ENCODE measurements at places on chromosomes 4 and X. TPM values are rescaled to one million over a fixed set of nuclear protein-coding genes. Genes with fewer than 3 reads are reported as not detected.

GRCh38 chr4:39642885-39643552 lies 4.4 kb upstream of the SMIM14 start:
- DNase-seq, result no peak

DNA sequence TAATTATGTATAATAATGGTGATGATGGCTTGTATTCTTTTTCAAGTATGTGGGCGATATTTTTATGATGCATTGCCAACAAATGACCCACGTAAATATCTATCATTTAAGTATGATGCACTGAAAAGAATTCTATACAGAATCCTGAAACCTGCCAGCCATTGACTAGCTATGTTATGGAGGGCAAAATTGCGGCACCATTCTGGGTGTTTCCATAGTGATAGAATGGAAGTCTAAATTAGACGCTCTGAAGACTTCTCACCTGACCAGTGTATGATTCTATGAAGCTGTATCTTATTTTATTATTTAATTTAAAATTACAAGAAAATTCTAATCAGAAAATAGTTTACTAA lies 677 bp upstream of the CENPC start:
- no peak for DNase-seq

- DNase-seq, result no peak
Measured at GRCh38 chr4:70518716-70519115, 347 bp downstream of the AMTN start.

DNA sequence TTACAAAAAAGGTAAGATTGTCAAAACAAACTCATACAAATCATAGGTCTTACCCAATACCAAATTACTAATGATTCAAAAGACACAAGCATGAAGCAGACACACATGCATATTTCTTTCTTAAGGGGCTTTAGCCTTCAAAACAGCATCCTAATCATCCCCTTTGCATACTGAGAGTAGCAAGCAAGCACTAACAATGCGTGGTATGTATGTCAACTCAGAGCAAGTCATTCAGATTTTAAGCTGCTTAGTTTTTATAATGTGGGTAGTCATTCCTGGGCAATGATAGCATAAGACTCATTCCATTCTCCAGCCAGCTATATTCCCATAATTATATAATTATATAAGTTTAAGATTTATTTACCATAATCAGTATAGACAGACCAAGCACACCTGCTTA lies 219.6 kb downstream of the DKK2 start:
- no peak for DNase-seq

DNA sequence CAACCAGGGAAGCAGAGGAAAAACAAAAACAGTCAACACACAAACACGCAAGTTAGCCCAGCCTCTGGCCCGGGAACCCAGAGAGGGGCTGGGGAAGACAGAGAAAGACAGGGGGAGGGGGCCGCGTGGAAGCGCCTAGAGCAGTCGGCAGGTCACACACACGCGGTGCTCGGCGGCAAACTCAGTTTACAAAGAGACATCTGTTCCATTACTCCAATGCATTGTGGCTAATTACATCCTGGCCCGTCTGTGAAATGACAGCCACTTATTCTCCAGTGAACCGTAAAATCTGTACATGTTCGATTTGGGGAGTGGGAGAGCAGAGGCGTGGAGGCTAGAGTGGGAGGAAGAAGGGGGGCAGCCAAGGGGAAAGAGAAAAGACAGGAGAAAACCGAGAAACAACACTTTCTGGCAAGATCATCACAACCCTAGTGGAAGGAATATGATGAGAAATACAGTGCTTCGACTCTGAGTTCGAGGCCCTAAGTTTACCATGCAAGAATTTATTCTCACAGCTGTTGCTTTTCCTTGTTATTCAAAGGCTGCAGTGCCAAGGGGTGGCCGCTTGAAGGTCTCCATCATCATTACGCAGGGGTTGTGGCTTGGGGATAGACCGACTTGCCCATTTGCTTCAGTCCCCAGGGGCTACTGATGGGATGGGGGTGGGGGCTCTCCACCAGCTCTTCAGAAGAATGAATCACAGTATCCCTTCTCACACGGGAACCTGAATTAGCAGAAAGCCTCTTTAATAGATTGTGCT lies 167.7 kb downstream of the MGST2 start:
- DNase-seq, result no peak

DNA sequence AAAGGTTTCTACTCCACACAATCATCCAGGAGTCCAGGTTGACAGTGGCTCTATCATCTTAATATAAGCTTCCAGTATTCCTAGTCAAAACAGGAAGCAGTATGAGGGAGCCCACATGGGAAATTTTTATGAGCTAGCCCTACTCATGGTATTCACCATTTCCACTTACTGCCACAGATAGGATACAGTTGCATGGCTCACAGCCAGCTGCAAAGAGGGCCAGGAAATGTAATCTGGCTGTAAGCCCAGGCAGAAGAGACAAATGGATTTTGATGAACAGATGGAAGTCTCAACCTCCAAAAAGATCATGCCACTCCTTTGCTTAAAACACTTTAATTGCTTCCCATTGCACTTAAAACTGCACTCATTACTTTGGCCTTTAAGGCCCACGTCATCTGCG lies 150.6 kb downstream of the ADAMTS3 start:
- DNase-seq, result no peak

DNA sequence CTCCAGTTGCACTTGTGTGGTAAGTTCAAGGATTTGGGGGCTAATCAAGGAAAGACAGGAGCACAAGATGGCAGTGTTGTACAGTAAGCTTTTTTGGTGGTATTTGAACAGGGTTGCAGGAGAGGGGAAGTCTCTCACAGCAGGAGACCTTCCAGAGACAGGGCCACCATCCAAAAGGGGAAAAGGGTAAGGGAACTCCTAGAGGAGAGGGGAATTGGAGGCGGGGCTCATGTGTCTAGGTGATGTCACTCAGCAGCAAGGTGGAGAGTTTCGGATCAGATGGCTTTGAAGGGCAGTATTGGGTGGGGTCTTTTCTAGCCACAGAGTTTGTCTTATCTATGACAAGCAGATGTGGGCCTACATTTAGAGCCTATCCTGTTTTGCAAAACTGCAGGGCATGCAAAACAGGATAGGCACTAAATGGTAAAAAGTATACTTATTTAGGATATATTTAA lies 13.4 kb upstream of the RNF175 start:
- no peak for DNase-seq

DNA sequence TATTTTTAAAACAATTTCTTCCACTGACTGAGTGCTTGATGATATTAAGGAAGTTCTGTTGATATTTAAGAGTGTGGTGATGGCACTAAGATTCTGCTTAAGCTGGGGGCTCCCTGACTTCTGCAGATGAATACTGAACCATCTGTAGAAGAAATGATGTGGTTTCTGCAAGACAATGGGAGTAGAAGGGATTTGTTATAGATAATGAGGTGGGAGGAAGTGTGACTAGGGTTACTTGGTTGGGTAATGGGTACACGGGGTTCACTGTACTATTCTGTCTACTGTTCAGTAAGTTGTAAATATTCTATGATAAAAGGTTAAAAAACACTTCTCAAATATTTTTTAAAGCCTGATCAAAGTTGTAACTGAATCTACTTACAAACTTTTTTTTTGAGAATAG lies 60.9 kb upstream of the TXK start:
- DNase-seq, result no peak

DNA sequence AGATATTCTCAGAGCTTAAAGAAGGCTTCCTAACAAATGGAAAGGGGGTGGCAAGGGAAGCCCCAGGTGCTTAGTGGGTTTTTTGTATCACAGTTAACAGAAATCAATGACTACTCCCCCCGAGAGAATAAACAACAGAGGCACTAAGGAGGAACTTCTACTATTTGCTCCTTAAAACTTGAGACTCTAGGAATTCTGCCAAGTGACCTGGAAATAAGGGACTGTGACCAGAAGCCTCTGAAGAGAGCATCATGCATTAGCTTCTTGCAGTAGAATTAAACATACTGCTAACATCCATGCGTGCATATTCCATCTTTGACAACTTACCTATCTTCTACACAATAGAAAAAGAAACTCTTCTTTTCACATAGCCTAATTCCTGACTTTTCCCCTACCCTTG lies 86.8 kb downstream of the CAMK2D start:
- DNase-seq, result no peak

- DNase-seq, result no peak
Measured at GRCh38 chr4:38279650-38280322, 319.6 kb downstream of the PTTG2 start.

- DNase-seq, result no peak
Measured at GRCh38 chrX:10243106-10243505, 86.3 kb downstream of the CLCN4 start.

DNA sequence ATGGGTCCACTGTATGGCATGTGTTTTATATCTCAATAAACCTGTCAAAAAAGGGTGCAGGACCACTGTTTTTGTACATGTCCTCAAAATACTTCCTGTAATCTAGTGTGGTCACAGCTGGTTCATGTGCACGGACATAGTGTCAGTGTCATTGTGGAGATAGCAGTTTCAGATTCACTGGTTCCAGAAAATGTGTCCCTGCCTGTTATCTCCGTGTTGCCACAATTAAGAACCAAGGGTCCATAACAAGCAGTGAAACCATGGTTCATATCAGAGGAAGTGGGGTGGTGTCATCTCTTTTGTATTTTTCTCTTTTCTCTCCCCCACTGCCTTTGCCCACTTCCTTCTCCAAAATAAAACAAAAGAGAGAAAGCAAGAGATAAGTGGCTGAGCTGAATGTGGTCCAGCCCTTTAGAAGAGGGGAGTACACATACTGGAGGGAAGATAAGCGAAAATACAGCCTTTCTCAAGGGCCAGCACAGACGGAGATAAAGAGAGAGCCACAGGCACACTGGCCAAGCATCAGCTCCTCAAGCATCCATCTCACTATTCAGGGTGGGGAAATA lies 51.2 kb downstream of the TBL1X start:
- DNase-seq, result no peak

GRCh38 chr4:104901438-104901837 lies 245.2 kb upstream of the TET2 start:
- no peak for DNase-seq

DNA sequence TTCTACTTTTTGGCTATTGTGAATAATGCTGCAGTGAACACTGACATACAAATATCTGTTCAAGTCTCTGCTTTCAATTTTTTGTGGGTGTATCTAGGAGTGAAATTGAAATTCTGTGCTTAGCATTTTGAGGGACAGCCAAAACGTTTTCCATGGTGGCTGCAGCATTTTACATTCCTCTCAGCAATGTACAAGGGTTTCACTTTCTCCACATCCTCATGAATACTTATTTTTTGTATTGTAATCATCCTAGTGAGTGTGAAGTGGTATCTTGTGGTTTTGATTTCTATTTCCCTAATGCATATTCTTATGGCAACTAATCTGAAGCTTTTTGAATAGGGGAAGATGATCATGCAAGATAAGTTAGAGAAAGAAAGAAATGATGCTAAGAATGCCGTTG lies 40.3 kb downstream of the HSPA4L start:
- DNase-seq, result no peak

DNA sequence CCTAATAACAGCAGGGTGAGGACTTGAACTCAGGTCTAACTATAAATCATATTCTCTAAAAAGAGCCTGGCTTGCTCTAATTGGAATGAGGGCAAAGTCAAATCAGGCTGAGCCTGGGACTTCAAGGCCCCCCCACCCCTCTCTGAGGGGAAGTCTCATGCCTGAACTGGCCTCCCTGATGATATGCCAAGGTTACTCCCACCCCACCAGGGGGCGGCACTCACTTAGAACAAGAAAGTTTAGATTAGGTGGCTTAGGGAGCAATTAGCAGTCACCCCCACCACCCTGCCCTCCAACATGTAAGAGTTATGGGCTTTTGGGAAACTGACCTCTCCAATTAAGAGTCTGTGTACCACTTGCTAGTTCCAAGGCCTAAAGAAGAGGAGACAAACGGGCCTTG lies 2.7 kb downstream of the FOXO4 start:
- DNase-seq, result no peak

GRCh38 chrX:119758731-119759247 lies 401 bp downstream of the SOWAHD start:
- no peak for DNase-seq

- no peak for DNase-seq
Measured at GRCh38 chr4:66974665-66975064, 570.6 kb downstream of the CENPC start.

DNA sequence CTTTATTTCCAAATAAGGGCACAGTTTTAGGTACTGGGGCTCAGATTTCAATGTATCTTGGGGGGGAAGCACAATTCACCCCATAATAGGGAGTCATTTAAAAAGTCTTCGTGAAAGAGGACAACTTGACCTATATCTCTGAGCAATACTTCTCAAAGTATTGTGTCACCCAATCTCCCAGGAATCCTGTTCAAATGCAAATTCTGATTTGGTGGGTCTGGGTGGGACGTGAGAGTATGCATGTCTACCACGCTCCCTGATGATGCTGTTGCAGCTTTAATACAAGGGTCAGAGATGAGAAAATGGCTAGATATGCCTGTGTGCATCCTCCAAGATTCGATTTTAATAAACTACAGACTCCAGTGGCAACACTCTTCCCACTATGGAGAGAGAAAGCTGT lies 514.8 kb downstream of the BCOR start:
- DNase-seq, result no peak

- no peak for DNase-seq
Measured at GRCh38 chr4:155371432-155372043, 5.2 kb downstream of the MAP9 start.

- no peak for DNase-seq
Measured at GRCh38 chr4:25356068-25356467, 21.0 kb upstream of the ANAPC4 start.

GRCh38 chr4:184251670-184251980 lies 34.0 kb upstream of the ENPP6 start:
- DNase-seq, result no peak

- DNase-seq, result no peak
Measured at GRCh38 chr4:112138538-112138937, 6.7 kb upstream of the FAM241A start.

- no peak for DNase-seq
Measured at GRCh38 chr4:158410272-158410671, 111.4 kb upstream of the RXFP1 start.

GRCh38 chrX:40166582-40166981 lies 68.8 kb upstream of the BCOR start:
- DNase-seq, result no peak

- DNase-seq, result no peak
Measured at GRCh38 chr4:168623011-168623410, 126.2 kb downstream of the PALLD start.

DNA sequence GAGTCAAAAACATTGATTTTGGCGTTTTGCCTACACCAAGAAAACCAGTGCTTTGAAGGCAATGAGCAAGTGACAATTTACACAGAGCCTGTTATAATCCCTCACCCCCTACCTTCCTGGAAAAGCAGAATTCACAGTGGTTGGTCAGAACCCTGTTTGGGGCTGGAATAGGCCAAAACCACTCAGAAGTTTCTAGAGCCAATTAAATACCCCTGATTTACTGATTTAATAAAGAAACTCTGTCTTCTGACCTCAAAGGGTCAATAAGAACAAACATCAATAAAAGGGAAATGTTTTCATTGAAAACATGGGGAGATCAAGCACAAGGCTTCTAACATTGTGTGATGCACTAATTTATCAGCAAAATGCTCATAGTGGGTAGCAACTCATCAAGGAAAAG lies 116.3 kb downstream of the UNC5C start:
- no peak for DNase-seq

- no peak for DNase-seq
Measured at GRCh38 chr4:165301833-165302232, 25.6 kb upstream of the MSMO1 start.

- no peak for DNase-seq
Measured at GRCh38 chr4:119939071-119939995, 127.3 kb downstream of the MAD2L1 start.

SFRP2 gene
- polyA plus RNA-seq, result 16.9 TPM

GAGE13 gene
- not detected for polyA plus RNA-seq

NXF3 gene
- 0.19 TPM for polyA plus RNA-seq

GSX2 gene
- polyA plus RNA-seq, result not detected

GPR78 gene
- 0.54 TPM for polyA plus RNA-seq

THAP9 gene
- 8.3 TPM for polyA plus RNA-seq

PNMA3 gene
- 31.6 TPM for polyA plus RNA-seq

PLXNB3 gene
- polyA plus RNA-seq, result 2.0 TPM

ADH1B gene
- 25.0 TPM for polyA plus RNA-seq

CXXC4 gene
- 9.4 TPM for polyA plus RNA-seq

Measured in renal cortex interstitium (tissue), 15 donors.